ENCODE measurements at places on chromosomes 5 and 9. TPM values are rescaled to one million over a fixed set of nuclear protein-coding genes. Genes with fewer than 3 reads are reported as not detected.

Gene FOXD4L4
- total RNA-seq, result under 0.01 TPM

Gene DRD1
- under 0.01 TPM for total RNA-seq

Gene ADCY2
- total RNA-seq, result under 0.01 TPM

Gene FYB1
- total RNA-seq, result under 0.01 TPM

Gene IRX2
- total RNA-seq, result 5.3 TPM

Gene FOXB2
- total RNA-seq, result not detected

Gene BARHL1
- not detected for total RNA-seq

Gene QRFP
- total RNA-seq, result not detected

DNA sequence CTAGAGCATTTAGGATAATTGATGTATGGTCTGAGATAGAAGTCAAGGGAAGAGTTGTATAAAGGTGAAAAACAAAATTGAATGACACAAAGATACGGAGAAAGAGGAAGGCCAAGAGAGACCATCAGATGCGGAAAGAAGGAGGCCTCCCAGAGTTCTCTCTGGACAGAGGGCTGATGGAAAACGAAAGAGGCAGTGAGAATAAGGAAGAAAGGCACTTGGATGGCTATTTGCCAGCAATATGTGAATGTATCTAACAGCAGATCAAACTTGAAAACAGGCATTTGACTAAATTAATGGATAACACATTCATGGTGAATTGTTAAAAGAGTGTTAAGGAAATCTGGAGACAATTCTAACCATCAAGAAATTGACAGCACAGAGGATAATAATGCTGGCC, 2.4 kb upstream of the DOCK8 start:
- no peak for DNase-seq

GRCh38 chr9:74875656-74876055, 12.1 kb downstream of the TRPM6 start:
- DNase-seq, result no peak

GRCh38 chr9:112866662-112867274, 23.9 kb downstream of the SLC46A2 start:
- peak; percentile 76 for DNase-seq

- DNase-seq, result peak; percentile 88
Measured at GRCh38 chr5:6731465-6732237, 18.4 kb downstream of the TENT4A start.

DNA sequence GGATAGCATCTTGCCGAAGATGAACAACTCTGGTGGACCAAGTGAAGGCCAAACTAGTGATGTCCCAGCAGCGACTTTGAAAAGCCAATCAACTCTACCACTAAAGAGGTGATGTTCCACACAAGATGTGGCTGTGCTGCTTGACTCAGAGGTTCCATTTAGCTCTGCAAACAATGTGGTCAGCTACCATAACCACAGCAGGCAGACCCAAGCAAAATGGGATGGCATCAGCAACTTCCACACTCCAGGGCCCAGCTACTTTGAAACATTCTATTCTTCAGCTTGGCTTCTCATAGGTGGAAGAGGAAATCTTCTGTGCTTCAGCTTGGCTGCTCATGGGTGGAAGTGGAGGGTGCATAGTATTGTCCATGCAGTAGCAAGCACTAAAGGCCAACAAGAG, 70.5 kb downstream of the IRX2 start:
- DNase-seq, result no peak

GRCh38 chr5:112342389-112342788, 76.7 kb downstream of the EPB41L4A start:
- DNase-seq, result no peak
